ENCODE measurements at places on chromosomes 1 and 21.

GRCh38 chr1:39757501-39757900 lies 13.6 kb downstream of the OXCT2 start:
- no peak for DNase-seq

DNA sequence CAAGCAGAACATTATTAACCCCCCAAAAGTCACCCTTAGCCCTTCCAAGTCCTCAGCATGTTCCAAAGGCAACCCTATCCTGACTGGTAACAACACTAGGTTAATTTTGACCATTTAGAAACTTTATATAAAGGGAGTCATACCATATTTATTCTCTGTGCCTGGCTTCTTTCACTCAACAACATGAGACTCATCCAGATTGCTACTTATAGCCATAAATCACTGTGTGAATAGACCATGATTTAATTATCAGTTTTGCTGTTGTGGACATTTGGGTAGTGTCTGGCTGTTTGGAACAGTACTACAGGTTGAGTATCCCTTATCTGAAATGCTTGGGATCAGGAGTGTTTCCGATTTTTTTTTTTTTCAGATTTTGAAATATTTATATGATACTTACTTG lies 252.1 kb downstream of the DISC1 start:
- DNase-seq, result no peak

DNA sequence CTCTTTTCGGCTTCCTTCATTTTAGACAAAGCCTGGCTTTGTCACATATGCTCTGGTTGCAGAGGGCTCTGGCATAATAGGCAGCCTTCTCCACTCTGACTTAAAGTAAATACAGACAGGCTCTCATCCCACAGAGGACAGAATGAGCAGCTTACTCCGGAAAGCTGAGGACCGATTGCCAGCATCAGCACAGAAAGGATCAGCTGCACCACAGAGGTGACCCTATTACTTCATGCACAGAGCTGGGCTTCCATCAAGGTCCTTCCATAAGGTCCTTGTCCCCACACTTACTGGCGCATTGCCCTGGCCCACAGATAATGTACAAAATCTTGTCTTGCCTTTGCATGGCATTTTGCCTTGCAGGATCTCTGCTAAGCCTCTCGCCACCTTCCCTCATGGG lies 67.6 kb downstream of the SEC16B start:
- DNase-seq, result no peak

- no peak for DNase-seq
Measured at GRCh38 chr1:195376190-195376589, 1232.0 kb downstream of the KCNT2 start.

All from stimulated activated CD4-positive, alpha-beta T cell treated with anti-CD3 and anti-CD28 coated beads, Interleukin-1b, Interleukin-23, amount 100 ng/mL, for 24 hours (primary cell).